ENCODE measurements at places on chromosomes 2 and 18. TPM values are rescaled to one million over a fixed set of nuclear protein-coding genes. Genes with fewer than 3 reads are reported as not detected.
A peak's percentile ranks its signal among the peaks of the same experiment; 100 is the strongest.

ACMSD gene
- total RNA-seq, result not detected

CCDC142 gene
- 61.4 TPM for total RNA-seq

RFTN2 gene
- 0.47 TPM for total RNA-seq

CD8B gene
- 456 TPM for total RNA-seq

TUBA3E gene
- not detected for total RNA-seq

NCL gene
- 446 TPM for total RNA-seq

THOC1 gene
- total RNA-seq, result 86.0 TPM

DSG3 gene
- not detected for total RNA-seq

SRBD1 gene
- 26.3 TPM for total RNA-seq

DNA sequence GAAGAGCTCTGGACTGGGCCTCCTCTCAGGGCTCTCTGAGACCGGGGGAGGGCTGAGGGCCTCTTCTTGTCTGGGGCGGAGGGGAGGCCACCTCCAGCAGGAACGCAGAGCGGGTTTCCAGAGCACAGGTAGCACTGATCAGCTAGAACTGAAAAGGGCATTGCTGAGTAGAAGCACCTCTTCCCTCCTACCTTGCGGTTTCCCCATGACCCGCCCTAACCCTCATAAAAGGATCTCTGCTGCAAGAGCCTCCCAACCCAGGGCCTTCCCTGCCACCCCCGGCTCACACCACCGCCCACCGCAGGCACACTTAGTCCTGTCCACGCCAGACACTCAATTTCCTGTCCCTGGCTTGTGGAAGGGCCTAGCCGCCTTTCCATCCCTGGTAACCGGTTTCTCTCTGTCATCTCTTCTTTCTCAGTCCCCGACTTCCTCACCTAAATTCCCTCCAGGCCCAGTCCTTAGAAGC lies 966 bp downstream of the ADCY3 start:
- no peaks in the 10 kb centered on the region for H3K36me3 ChIP-seq
- peak overlapping the region; percentile 97 for H3K4me3 ChIP-seq
- H3K27me3 ChIP-seq, result no peaks in the 10 kb centered on the region
- peaks cover 16% of the 10 kb centered on the region for H3K4me1 ChIP-seq

DNA sequence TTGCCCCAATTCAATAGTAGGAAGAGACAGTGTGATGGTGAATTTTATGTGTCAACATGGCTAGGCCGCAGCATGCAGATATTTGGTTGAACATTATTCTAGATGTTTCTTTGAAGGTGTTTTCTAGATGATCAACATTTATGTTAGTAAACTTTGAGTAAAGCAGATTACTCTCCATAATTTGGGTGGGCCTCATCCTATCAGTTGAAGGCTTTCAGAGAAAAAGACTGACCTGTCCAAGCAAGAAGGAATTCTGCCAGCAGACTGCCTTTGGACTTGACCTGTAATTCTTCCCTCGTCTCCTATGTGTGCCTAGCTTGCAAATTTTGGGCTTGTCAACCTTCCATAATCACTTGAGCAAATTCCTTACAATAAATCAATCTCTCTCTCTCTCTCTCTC lies 8.3 kb upstream of the GRP start:
- no peak for DNase-seq
- H3K27me3 ChIP-seq, result peaks cover 30% of the 10 kb centered on the region
- H3K4me1 ChIP-seq, result no peaks in the 10 kb centered on the region
- H3K4me3 ChIP-seq, result no peak overlapping the region

DNA sequence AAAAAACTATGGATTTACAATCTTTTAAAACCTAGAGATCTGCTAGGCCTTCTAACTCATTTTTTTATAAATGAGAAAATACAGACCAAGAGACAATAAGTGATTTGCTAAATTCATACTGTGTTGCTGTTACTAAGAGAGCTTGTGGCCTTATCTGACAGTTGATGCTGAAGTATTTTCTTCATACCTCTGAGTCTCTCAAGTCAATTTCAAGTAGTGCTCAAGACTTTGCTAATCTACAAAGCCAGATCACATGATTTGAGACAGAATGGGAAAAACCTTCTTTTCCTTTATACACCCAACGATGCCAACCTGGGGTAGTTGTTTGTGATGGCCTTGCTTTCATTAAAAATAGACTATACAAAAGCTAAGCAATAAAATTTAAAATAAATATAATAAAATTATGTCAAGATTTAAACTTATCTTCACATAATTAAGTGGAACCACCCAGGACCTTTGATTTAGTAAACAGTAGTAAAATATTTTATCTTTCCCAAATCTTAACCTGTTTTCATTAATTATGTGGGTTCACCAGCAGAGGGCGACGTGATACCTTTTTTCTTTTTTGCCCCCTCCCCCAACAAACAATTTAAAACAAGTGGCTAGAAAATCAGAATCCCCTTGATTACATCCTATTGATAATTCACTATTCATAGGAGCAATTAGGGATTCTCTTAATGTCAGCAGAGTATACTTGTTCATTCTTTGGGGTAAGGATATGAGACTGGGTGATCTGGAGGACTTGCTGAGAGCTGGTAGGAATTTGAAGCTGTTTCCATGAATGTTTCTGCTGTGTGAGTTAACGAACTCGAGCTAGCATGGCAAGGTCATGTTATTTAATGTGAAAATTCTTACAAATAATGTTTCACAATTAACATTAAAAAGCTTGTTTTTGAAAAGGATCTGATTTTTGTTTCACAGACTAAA lies 49.6 kb upstream of the SLC5A7 start:
- no peak overlapping the region for H3K27ac ChIP-seq
- peaks cover 15% of the 10 kb centered on the region for H3K27me3 ChIP-seq
- no peak for DNase-seq
- H3K4me3 ChIP-seq, result no peak overlapping the region
- H3K36me3 ChIP-seq, result no peaks in the 10 kb centered on the region

DNA sequence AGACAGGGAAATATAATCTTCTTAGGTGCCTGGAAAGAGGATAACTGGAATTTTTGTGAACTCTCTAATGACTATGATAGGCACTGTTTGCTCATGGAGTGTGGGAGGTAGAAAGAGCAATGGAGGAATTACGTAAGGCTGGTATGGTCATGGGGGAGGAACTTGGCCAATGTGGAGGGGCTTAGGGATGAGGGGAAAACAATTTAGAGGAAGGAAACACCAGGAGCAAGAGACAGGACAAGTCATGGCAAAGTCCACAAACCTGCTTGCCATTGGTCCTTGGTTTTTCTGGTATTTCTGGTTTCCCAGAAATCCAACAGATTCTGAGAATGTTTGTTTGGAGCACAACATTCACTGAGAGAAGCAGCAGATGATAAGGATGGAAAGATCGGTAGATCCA lies 274.2 kb downstream of the DYSF start:
- DNase-seq, result no peak
- no peaks in the 10 kb centered on the region for H3K36me3 ChIP-seq
- no peak overlapping the region for H3K27ac ChIP-seq
- H3K4me1 ChIP-seq, result peaks cover 2% of the 10 kb centered on the region
- H3K4me3 ChIP-seq, result no peak overlapping the region

DNA sequence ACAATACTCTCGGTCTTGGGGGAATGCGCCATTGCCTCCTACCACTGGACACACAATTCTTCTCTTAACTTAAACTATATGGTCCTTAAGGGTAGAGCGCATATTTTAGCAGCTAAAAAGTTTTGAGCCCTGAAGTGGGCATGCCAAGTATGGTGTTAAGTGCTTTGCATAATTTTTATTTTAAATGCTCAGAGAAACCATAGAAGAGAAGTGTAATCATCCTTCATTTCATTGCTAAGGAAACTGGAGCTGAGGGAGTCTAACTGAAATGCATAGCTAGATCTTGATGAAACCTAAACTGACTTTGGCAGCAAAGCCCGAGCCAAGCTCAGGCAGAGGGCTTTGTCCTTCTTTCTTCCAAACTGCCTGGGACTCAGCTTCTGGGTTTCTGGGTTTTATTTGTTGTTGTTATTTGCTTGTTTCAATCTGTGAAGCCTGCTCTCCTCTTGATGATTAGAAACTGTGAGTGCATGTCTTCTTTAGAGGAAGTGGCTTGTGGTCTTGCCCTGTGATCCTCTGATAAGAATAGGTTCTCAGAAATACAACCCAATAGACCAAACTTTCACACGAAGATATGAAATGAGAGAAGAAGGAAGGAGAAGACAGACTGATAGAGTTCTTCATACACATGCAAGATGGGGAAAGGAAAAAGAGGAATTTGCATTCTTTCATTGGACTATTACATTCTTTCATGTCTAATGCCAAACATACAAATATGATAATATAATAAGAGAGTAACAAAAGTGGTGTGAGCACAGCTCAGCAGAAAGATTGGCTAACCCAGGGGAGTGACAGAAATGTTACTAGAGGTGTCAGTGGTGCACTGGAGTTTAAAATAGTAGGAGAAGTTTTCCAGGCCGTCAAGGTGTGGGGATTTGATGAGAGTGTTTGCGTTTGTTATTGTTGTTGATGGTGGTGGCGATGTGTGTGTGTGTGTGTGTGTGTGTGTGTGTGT lies 7.5 kb upstream of the RNF144A start:
- H3K4me3 ChIP-seq, result peak overlapping the region; percentile 62
- peaks cover 92% of the 10 kb centered on the region for H3K4me1 ChIP-seq
- peak overlapping the region; percentile 96 for H3K27ac ChIP-seq
- peak; percentile 53 for DNase-seq
- no peaks in the 10 kb centered on the region for H3K27me3 ChIP-seq

GRCh38 chr2:172464400-172465129 lies 37.2 kb downstream of the ITGA6 start:
- no peaks in the 10 kb centered on the region for H3K27me3 ChIP-seq
- peak overlapping the region; percentile 98 for H3K27ac ChIP-seq
- no peak for DNase-seq
- peaks cover 80% of the 10 kb centered on the region for H3K4me1 ChIP-seq
- H3K4me3 ChIP-seq, result peak overlapping the region; percentile 83
- H3K36me3 ChIP-seq, result peaks cover 37% of the 10 kb centered on the region

DNA sequence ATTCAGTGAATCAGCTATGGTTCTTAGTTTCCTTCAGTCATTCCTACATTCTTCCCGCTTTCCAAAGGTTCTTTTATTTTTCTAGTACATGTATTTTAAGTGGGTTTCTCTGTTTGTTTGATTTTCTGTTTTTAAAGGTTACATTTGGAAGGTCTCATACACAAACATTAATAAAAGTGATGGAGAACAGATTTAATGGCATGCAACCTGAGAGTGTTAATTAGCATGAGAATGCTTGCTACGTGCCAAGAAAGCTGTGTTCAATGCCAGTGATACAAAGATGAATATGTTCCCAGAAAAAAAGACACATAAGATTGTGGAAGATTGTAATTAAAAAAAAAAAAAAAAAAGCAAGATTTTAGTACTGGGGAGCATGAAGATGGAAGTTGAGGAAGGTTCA lies 61.8 kb upstream of the CDC42EP3 start:
- no peaks in the 10 kb centered on the region for H3K27me3 ChIP-seq
- H3K4me3 ChIP-seq, result no peak overlapping the region
- no peak for DNase-seq
- H3K27ac ChIP-seq, result no peak overlapping the region

GRCh38 chr2:182077023-182077422 lies 91.4 kb downstream of the PPP1R1C start:
- no peaks in the 10 kb centered on the region for H3K36me3 ChIP-seq
- H3K4me1 ChIP-seq, result no peaks in the 10 kb centered on the region
- peaks cover 3% of the 10 kb centered on the region for H3K27me3 ChIP-seq
- no peak overlapping the region for H3K27ac ChIP-seq
- H3K4me3 ChIP-seq, result no peak overlapping the region
- DNase-seq, result no peak

DNA sequence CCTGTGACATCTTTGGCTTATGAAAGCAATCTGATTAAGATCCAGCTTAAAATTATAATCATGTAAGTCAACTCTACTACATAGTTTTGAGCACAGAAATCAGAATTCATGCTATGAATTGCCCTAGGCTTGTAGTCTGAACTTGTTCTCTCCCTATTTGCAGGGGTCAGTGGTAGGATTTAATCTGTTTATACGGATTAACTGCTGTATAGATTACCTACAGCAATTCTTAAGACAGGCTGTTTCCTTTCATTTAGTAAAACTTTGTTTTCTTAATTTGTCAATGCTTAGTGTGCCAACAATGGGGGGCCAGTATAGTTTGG lies 287.9 kb downstream of the PDE11A start:
- DNase-seq, result no peak
- peak overlapping the region; percentile 37 for H3K27ac ChIP-seq
- H3K27me3 ChIP-seq, result no peaks in the 10 kb centered on the region
- no peaks in the 10 kb centered on the region for H3K36me3 ChIP-seq
- H3K4me1 ChIP-seq, result peaks cover 41% of the 10 kb centered on the region

DNA sequence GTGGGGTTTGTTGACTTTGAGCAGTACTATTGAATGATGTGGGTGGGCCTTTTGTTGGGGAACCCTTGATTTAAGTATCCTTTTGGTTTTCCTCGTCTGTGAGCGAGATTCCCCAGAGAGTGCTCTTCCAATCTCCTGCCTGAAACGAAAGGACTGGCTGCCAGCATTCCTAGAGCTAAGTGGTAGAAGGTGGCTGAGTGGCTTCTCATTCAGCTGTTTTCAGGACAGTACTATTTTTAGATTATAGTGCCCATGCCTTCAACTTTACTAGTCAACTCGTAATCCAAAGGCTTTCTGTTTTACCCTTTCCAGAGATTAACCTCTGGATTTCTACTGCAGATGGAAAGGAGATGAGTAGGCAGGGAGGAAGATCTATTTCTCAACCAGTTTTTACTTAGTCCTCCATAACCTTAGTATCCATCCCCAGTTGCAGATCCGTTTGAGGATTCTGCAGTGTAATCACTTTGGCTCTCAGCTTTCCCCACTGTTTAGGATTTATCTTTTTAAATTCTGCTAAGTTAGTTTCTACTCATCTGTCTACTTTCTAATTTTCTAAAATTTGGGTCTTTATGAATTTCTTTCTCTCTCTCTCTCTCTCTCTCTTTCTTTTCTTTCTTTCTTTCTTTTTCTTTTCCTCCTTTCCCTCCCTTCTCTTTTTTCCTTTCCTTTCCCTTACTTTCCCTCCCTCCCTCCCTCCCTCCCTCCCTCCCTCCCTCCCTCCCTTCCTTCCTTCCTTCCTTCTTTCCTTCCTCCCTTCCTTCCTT lies 9.2 kb downstream of the SLC4A1AP start:
- DNase-seq, result no peak
- peaks cover 14% of the 10 kb centered on the region for H3K36me3 ChIP-seq
- H3K4me3 ChIP-seq, result no peak overlapping the region
- H3K27ac ChIP-seq, result no peak overlapping the region

- no peak overlapping the region for H3K27ac ChIP-seq
- no peaks in the 10 kb centered on the region for H3K27me3 ChIP-seq
- no peaks in the 10 kb centered on the region for H3K36me3 ChIP-seq
- no peak overlapping the region for H3K4me3 ChIP-seq
- no peaks in the 10 kb centered on the region for H3K4me1 ChIP-seq
These were observed 481.4 kb downstream of the CDH2 start for GRCh38 chr18:27695503-27695902.

DNA sequence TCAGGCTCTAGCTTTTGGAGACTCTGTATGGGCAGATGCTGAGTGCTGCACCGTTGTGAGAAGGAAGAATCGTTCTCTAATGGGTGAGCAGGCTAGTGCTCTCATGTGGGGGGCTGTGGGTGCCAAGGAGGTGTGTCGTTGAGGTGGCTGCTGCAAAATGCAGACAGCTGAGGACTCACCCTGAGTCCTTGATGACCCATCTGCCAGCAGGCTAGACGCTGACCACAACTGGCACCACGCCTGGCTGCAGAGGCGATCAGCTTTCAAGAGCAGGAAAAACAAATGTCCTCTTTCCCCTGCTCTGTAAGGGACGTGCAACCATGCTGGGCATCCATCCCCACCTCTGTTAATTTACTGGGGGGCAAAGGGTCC lies 48.2 kb downstream of the HAUS1 start:
- H3K36me3 ChIP-seq, result no peaks in the 10 kb centered on the region
- peak overlapping the region; percentile 51 for H3K27ac ChIP-seq
- H3K4me1 ChIP-seq, result peaks cover 36% of the 10 kb centered on the region
- no peaks in the 10 kb centered on the region for H3K27me3 ChIP-seq
- H3K4me3 ChIP-seq, result no peak overlapping the region

- H3K4me3 ChIP-seq, result no peak overlapping the region
- DNase-seq, result no peak
- H3K4me1 ChIP-seq, result no peaks in the 10 kb centered on the region
- no peaks in the 10 kb centered on the region for H3K36me3 ChIP-seq
- no peaks in the 10 kb centered on the region for H3K27me3 ChIP-seq
These were observed 654.5 kb upstream of the CDH2 start for GRCh38 chr18:28831476-28831875.
